Cardiac ventricle fibroblast (primary cell): ENCODE measurements at places on chromosomes 11 and 22. TPM values are rescaled to one million over a fixed set of nuclear protein-coding genes. Genes with fewer than 3 reads are reported as not detected.

CD3D gene
- not detected in 2 replicates for total RNA-seq

SPDYC gene
- total RNA-seq = not detected in 2 replicates

NFAM1 gene
- 0.05 and 0.06 TPM in 2 replicates for total RNA-seq

TAGLN gene
- 261 and 306 TPM in 2 replicates for total RNA-seq

NCR3LG1 gene
- 3.5 TPM in 2 replicates for total RNA-seq

CCDC87 gene
- 0.44 and 1.3 TPM in 2 replicates for total RNA-seq

IGLL1 gene
- not detected in 2 replicates for total RNA-seq

TYR gene
- not detected in 2 replicates for total RNA-seq

SORL1 gene
- 0.56 TPM in 1 of 2 replicates, not detected in the other for total RNA-seq

POU2AF2 gene
- total RNA-seq = not detected in 2 replicates
